ENCODE measurements at places on chromosomes 4 and X. TPM values are rescaled to one million over a fixed set of nuclear protein-coding genes. Genes with fewer than 3 reads are reported as not detected.

NUDT9 gene
- 28.8 TPM for polyA plus RNA-seq

TCP11X2 gene
- not detected for polyA plus RNA-seq

ZFP92 gene
- 0.06 TPM for polyA plus RNA-seq

SLC30A9 gene
- 65.2 TPM for polyA plus RNA-seq

CPE gene
- polyA plus RNA-seq, result 20.2 TPM

PDCL2 gene
- polyA plus RNA-seq, result not detected

PRKG2 gene
- 8.6 TPM for polyA plus RNA-seq

CT45A5 gene
- not detected for polyA plus RNA-seq

MAGEA9B gene
- not detected for polyA plus RNA-seq

PRSS12 gene
- 136 TPM for polyA plus RNA-seq

NWD2 gene
- polyA plus RNA-seq, result not detected

DTHD1 gene
- not detected for polyA plus RNA-seq

PNMA3 gene
- not detected for polyA plus RNA-seq

BGN gene
- 21.4 TPM for polyA plus RNA-seq

LRIT3 gene
- 0.01 TPM for polyA plus RNA-seq

SLC6A14 gene
- polyA plus RNA-seq, result not detected

MAGEA2B gene
- not detected for polyA plus RNA-seq

PAQR3 gene
- 29.4 TPM for polyA plus RNA-seq

ZNF157 gene
- polyA plus RNA-seq, result 0.02 TPM

PDLIM3 gene
- 14.2 TPM for polyA plus RNA-seq

PPP2R2C gene
- polyA plus RNA-seq, result 0.10 TPM

RTL3 gene
- 0.38 TPM for polyA plus RNA-seq

MTNR1A gene
- 0.14 TPM for polyA plus RNA-seq

PLXNB3 gene
- 1.9 TPM for polyA plus RNA-seq

EGF gene
- 0.07 TPM for polyA plus RNA-seq

TCEAL5 gene
- not detected for polyA plus RNA-seq

RNF150 gene
- 1.3 TPM for polyA plus RNA-seq

NR0B1 gene
- not detected for polyA plus RNA-seq

SLC7A11 gene
- 9.6 TPM for polyA plus RNA-seq

SCD5 gene
- 4.9 TPM for polyA plus RNA-seq

SMIM10 gene
- 12.6 TPM for polyA plus RNA-seq

P2RY8 gene
- not detected for polyA plus RNA-seq

APLN gene
- 2.4 TPM for polyA plus RNA-seq

PDGFC gene
- 55.3 TPM for polyA plus RNA-seq

TCEAL2 gene
- polyA plus RNA-seq, result not detected

GRPR gene
- 3.6 TPM for polyA plus RNA-seq

INTS6L gene
- polyA plus RNA-seq, result 3.8 TPM

CLCN3 gene
- polyA plus RNA-seq, result 51.7 TPM

HELT gene
- polyA plus RNA-seq, result not detected

Measured in fibroblast of lung (primary cell).